ENCODE measurements at places on chromosomes 12 and 14. TPM values are rescaled to one million over a fixed set of nuclear protein-coding genes. Genes with fewer than 3 reads are reported as not detected.

- no peak for DNase-seq
Measured at GRCh38 chr12:110505332-110505731, 3.2 kb downstream of the RAD9B start.

DNA sequence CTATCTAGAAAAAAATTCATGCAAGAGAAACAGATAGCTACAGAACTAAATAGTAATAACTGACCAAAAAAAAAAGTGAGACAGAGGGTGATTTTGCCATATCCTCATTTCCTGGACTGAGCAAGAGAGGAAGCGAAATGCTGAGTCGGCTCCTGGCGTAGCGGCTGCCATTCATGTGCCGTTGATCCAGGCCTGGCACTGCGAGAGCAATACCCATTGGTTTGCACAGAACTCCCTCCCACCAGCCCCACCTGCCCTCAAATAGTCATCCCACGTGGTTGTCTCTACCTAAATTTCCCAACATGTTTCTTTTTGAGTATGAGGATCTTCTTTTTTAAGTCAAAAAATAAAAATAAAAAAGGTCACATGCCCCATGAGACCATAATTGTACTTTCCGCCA, 9.4 kb upstream of the WNT5B start:
- DNase-seq, result no peak

DNA sequence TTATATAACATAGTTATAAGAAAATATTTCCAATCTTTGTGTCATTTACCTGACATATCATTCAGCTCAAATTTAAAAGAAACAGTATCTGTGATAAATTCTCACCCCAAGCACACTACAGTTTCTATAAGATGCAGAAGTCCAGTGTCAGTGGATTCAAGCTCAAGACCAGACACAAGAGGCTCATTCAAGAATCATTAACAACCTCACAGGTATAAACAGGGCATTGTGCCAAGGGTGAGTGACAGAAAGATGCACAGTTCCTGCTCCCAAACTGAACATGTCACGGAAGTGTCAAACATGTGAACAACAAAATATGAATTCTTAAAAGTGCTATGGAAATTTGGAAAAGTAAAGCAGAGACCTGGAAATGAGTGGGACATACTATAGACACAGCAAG, 12.8 kb downstream of the ATP2B1 start:
- DNase-seq, result no peak

- DNase-seq, result no peak
Measured at GRCh38 chr12:123045678-123046077, 65.2 kb downstream of the ARL6IP4 start.

The RIPK3 gene
- 0.95 TPM for total RNA-seq

- DNase-seq, result no peak
Measured at GRCh38 chr12:110279566-110280375, 1.3 kb upstream of the ATP2A2 start.

DNA sequence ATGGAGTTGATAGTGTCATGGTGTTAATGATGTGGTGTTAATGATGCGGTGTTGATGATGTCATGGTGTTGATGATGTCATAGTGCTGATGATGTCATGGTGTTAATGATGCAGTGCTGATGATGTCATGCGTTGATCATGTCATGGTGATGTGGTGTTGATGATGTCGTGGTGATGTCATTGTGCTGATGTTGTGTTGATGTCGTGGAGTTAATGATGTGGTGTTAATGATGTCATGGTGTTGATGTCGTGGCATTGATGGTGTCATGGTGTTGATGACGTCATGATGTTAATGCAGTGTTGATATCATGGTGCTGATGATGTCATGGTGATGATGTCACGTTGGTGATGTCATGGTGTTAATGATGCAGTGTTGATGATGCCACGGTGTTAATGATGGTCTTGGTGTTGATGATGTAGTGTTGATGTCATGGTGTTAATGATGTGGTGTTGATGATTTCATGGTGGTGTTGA, 49.1 kb upstream of the RIMBP2 start:
- DNase-seq, result peak; percentile 45

DNA sequence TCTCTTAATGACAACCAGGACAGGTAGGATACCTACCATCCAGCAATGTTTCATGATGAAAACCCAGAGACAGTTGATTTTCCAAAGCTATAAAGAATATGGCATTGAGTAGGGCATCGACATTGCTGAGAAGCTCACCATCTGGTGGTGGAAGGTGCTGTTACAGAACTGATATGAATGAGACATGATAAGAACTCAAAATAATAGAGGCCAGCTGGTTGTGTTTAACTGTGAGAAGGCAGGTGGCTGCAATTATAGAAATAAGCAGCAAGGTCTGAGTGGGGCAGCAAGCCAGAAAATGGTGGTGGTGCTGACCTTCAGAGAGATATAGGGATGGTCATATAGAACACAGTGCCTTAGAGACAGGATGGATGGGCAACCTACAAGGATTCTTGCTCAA, 449.7 kb downstream of the BTG1 start:
- no peak for DNase-seq

DNA sequence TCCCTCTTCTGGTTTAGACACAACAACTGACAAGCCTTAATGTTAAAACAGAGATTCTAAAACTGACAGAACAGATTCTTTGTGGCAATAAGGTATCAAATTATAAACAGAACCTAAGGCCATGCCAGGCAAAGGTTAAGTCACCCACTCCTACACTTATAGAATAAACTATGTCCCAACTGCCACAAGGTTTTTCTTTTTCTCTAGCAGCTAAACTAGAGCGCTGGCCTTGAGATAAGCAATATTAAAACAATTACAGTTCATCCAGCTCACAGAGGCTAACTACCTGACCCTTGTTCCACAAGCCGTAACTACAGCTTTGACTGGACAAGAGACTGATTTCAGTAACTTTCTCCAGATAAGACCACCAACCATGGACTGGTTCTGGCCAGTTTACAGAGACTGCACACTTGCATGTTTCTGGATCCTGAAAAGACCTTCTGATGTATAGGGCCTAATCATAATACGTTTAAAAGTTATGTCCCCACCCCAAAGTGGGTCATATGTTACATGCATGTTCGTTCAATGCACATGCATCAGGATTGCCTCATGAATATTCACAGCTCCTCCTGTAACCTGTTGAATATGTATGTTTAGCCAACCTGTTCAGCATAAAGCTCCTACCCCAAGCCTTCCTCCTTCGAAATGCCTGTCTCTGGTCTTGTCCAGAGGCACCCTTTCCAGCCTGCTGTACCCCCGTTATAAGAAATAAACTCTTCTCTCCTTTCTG, 61.9 kb upstream of the VASH1 start:
- no peak for DNase-seq

DNA sequence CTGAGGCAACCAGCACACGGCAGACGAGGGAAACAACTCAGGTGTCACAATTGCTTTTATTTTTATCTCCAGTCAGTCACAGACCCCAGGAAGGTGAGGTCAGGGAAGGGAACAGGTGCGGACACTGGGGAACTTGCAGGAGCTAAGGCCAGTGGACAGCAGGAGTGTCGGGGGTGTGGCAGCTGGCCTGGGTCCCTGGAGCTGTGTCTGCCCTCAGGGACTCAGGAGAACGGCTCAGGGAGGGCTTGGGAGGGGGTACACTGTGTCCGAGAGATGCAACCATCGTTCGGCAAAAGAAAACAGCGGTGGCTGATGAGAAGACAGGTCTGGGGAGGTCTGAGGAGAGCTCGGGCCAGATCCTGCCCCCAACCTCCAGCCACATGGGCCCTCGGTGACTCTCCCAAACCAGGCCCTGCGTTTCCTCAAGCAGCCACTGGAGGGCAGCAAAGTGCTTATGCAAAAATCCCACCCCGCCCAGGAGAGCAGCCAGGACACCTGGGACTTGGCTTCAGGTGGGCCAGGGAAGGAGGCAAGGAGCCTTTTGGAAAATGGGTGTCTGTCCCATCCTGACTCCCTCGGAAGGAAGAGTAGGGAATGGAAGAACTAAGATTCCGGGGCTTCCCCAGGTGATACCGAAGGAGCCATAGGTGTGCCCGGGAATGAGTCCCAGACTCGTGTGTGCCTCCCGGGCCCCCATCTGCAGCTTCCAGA, 24.1 kb upstream of the BCDIN3D start:
- DNase-seq, result no peak

GRCh38 chr12:27282754-27283153, 38.7 kb downstream of the STK38L start:
- no peak for DNase-seq

- DNase-seq, result peak; percentile 55
Measured at GRCh38 chr14:35213869-35214387, 78.3 kb upstream of the PSMA6 start.

- DNase-seq, result peak; percentile 23
Measured at GRCh38 chr12:18683327-18684013, 54.3 kb downstream of the PLCZ1 start.

DNA sequence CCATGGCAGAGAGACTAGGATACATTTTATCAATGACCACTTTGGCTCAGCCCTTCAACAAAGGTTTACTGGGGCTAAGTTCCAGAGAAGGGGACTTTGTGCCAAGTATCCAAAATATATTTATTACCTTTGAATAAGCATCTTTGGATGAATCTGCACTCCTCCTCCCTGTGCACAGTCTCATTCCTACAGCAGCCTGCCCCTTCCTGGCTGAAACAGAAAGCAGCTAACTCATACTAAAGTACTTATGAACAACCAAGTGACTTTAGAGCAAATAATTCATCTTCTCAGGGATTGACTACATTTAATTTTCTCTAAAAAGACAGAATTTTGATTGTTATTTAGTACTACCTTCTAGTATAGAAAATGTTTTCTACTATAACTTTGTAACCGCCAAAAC, 47.8 kb upstream of the ETV6 start:
- DNase-seq, result no peak

DNA sequence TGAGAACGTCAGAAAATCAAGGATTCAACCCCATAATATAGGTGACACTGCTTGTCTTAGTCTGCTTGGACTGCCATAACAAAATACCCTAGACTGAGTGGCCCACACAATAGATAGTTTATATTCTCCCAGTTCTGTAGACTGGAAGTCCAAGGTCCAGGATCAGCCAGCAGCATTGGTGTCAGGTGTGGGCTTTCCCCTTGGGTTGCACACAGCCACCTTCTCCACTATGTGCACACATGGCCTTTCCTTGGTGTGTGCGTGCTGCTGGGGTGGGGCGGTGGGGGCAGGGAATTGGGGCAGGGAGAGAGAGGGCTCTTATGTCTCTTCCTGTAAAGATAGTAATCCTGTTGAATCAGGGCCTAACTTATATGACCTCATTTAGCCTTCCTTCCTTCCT, 106.4 kb downstream of the SLC25A47 start:
- DNase-seq, result no peak

The EXD2 gene
- total RNA-seq, result 30.7 TPM

- peak; percentile 71 for DNase-seq
Measured at GRCh38 chr12:89353823-89354611, 1.7 kb upstream of the DUSP6 start.

The PLEKHG7 gene
- total RNA-seq, result 0.68 TPM

The TAS2R8 gene
- total RNA-seq, result not detected

The CBLN3 gene
- 5.4 TPM for total RNA-seq

The CACNA2D4 gene
- 0.26 TPM for total RNA-seq

DNA sequence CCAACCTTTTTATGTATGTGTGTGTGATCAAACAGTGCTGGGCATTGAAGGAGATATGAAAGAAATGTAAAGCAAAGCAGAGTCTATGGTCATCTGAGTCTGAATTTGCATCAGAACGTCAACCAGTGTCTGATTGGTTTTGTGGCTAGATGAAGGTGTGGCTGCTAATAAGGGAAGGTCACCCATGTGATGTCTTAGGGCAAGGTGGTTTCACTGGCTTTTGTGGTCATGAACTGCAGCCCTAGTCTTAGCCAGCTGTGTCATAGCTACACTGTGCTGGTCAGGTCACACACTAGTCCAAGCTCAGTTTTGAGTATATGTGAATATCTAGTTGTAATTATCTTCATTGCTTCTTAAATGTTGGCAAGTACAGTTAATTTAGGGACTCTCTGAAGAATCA, 105.8 kb downstream of the TGFB3 start:
- DNase-seq, result no peak

GRCh38 chr12:55676707-55677106, 31.0 kb downstream of the ITGA7 start:
- no peak for DNase-seq

- DNase-seq, result no peak
Measured at GRCh38 chr12:52035926-52036325, 15.3 kb upstream of the NR4A1 start.

The ZFYVE26 gene
- total RNA-seq, result 26.3 TPM

- DNase-seq, result peak; percentile 15
Measured at GRCh38 chr12:123267991-123268843, 3.4 kb downstream of the CDK2AP1 start.

DNA sequence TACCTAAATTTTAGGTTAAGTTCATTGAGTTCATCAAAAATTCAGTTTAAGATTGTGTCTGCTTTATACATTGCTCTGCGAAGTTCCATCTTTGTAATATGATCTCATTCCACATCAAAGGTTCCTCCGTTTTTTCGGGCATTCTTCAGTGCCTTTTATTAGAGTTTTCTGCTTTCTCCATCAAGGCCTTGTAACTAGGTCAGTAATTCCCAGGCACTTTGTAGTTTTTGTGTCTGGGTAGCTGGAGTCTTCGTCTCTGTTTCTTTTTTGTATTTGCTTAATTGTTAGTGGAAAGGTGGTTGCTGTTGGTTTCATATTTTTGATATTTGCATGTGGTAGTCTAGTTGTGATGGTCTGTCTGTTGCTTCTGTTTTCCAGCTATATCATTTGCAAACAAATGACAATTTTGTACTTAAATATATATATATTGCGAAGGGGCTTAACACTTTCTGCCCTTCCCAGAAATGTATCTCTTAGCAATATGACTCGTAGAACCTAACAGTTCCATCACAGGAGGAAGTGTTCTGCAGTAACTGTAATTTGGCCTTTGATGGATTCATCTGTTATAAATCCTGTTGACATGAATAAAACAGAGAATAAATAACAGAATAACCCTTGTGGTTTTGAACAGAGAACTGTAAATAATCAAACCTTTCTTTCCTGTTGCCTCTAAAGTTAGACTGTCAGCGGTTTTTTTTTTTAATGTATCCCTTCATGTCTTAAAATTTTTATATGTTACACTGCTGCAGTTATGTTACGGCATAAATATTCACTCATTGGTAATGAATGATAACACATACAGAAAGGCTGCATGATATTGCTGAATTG, 88.4 kb upstream of the DYNC1H1 start:
- DNase-seq, result no peak

The SLCO1B1 gene
- not detected for total RNA-seq

DNA sequence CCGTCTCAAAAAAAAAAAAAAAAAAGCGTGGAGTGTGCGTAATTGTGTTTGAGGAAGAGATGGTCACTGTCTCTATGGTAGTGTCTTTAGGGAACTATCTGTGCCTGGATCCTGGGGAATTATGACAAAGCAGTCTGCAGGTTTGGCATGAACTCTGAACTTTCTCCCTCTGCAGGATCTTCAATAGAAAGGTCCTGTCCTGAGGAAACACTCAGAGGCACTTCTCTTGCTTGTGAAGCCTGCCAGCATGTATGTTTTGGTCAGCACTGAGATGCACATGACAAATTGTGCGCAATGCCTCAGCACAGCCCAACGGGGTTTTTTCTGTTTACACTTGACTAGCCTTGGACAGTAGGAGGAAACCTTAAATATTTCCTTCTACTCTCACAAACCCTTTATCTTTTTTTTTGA, 46.6 kb downstream of the ATF7 start:
- DNase-seq, result no peak

The RNASE8 gene
- total RNA-seq, result not detected
